ENCODE measurements at places on chromosomes 2 and 18. TPM values are rescaled to one million over a fixed set of nuclear protein-coding genes. Genes with fewer than 3 reads are reported as not detected.
A peak's percentile ranks its signal among the peaks of the same experiment; 100 is the strongest.

- H3K36me3 ChIP-seq, result no peaks in the 10 kb centered on the region
- peaks cover 7% of the 10 kb centered on the region for H3K4me1 ChIP-seq
- peak; percentile 67 for DNase-seq
- H3K27me3 ChIP-seq, result no peaks in the 10 kb centered on the region
- peak overlapping the region; percentile 88 for H3K27ac ChIP-seq
- no peak overlapping the region for H3K4me3 ChIP-seq
Observed at GRCh38 chr2:236570081-236570868, 650 bp downstream of the ACKR3 start.

DNA sequence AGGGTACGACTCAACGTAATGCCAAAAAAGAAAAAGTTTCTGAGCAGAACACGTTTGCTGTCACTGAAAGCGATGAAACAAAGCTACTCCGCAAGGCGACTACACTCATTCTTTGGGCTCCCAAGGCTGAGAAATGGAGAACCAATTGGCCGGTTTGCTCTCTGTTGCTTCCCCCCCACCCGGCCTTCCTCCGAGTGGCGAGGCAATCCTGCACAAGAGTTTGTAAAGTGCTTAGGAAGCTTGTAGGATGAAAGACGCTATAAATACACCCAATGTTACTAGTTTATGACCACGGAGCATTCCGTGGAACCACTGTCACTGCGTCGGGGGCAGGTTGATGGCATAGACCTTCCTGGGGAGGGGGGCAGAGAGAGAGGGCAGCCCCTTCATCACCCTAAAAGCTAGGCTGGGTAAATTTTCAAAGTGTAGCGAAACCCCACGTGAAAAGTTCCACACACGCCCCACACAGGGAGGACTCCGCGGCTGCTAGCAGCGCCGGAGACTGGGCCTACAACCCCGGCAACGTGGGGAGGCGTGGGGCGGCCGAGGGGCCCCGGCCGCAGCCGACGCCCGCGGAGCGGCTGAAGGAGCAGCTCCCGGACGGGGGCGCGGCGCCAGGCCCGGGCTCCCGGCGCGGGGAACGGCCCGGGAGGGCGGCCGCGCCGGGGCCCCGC lies 915 bp downstream of the CUL3 start:
- peak; percentile 65 for DNase-seq
- H3K36me3 ChIP-seq, result no peaks in the 10 kb centered on the region
- peaks cover 7% of the 10 kb centered on the region for H3K4me1 ChIP-seq
- no peaks in the 10 kb centered on the region for H3K27me3 ChIP-seq
- H3K27ac ChIP-seq, result peak overlapping the region; percentile 97

- peak; percentile 32 for DNase-seq
- no peaks in the 10 kb centered on the region for H3K27me3 ChIP-seq
- no peak overlapping the region for H3K27ac ChIP-seq
- H3K4me3 ChIP-seq, result no peak overlapping the region
Observed at GRCh38 chr2:42446503-42447271, 47.1 kb downstream of the KCNG3 start.

DNA sequence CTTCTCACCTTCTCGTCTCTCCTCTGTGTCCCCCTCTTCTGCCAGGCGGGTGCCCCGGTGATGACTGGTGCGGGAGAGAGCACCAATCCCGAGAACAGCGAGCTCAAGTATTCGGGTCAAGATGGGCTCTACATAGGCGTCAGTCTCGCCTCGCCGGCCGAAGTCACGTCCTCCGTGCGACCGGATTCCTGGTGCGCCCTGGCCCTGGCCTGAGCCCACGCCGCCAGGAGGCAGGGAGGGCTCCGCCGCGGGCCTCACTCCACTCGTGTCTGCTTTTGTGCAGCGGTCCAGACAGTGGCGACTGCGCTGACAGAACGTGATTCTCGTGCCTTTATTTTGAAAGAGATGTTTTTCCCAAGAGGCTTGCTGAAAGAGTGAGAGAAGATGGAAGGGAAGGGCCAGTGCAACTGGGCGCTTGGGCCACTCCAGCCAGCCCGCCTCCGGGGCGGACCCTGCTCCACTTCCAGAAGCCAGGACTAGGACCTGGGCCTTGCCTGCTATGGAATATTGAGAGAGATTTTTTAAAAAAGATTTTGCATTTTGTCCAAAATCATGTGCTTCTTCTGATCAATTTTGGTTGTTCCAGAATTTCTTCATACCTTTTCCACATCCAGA lies 31.3 kb downstream of the GATA6 start:
- peaks cover 42% of the 10 kb centered on the region for H3K4me1 ChIP-seq
- DNase-seq, result no peak
- no peaks in the 10 kb centered on the region for H3K27me3 ChIP-seq

GRCh38 chr2:232321156-232321816 lies 57.3 kb upstream of the ALPP start:
- no peaks in the 10 kb centered on the region for H3K27me3 ChIP-seq
- no peaks in the 10 kb centered on the region for H3K36me3 ChIP-seq
- DNase-seq, result no peak
- no peak overlapping the region for H3K4me3 ChIP-seq

DNA sequence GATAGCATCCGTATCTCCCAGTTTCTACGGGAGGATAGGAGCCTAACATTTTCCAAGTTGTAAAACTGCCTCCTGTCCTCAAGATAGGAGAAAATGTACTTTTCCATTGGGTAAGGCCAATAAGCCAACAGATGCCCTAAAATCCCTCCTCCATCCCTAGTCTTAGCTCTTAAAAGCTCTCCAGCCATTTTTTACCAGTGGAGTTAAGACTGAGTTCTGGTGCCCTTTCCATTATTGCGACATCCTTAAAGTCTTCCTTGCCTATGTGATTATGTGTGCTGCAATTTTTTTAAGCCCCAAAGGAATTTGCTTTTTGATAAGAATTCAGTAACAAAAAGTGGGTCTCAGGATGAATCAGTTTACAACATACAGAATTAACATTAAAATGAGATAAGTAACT lies 33.0 kb downstream of the LINC00305 start:
- no peak for DNase-seq
- H3K4me1 ChIP-seq, result no peaks in the 10 kb centered on the region
- H3K27ac ChIP-seq, result no peak overlapping the region
- H3K4me3 ChIP-seq, result no peak overlapping the region

DNA sequence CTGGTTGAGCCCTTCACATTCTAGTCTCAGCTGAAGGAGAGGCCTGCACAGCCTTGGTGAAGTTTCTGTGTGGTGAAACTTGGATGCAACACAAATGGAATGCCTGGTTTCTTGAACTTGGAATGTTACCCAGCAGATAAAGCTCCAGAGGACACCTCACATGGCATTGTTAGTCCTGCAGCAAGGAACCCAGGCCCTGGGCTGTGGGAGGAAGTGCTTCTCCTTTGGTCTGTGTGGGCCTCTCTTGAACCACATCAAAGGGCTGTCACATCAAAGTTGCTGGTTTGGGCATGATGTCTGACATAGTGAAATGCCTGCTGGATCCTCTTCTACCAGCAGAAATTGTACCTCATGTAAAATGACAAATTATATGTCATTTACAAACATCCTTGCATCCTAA lies 198.5 kb downstream of the FHOD3 start:
- H3K4me1 ChIP-seq, result peaks cover 2% of the 10 kb centered on the region
- H3K27ac ChIP-seq, result no peak overlapping the region
- H3K4me3 ChIP-seq, result no peak overlapping the region
- H3K27me3 ChIP-seq, result no peaks in the 10 kb centered on the region

DNA sequence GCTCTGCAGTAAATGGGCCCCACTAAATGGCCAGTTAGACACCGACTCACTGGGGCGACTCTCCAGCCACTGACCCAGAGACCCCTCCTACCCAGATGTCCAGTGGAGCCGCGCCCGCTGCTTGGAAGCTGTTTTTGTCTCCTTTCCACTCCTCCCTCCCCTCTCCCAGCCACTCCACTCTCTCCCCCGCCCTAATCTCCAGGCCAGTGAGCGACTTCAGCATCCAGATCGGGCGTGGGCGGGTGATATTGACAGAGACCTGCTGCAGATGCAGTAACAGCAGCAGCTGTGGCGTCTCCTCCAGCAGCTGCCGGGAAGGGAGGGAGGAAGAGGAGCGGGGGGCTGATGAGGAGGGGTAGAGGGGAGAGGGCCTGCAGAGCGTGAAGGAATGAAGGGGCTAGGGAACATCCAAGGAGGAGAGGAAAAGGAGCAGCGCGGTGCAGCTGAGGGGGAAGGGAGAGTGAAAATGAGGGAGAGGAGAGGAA lies at the start of gene SCN7A:
Gene SCN7A (minus strand): TSS at position 110 of the 485 bp plus-strand sequence. CDS start 16,553 bp downstream, outside the sequence.
- H3K4me1 ChIP-seq, result no peaks in the 10 kb centered on the region
- H3K27me3 ChIP-seq, result no peaks in the 10 kb centered on the region
- H3K4me3 ChIP-seq, result peak within 1 kb of the TSS; percentile 40
- no peak within 1 kb of the TSS for H3K27ac ChIP-seq

DNA sequence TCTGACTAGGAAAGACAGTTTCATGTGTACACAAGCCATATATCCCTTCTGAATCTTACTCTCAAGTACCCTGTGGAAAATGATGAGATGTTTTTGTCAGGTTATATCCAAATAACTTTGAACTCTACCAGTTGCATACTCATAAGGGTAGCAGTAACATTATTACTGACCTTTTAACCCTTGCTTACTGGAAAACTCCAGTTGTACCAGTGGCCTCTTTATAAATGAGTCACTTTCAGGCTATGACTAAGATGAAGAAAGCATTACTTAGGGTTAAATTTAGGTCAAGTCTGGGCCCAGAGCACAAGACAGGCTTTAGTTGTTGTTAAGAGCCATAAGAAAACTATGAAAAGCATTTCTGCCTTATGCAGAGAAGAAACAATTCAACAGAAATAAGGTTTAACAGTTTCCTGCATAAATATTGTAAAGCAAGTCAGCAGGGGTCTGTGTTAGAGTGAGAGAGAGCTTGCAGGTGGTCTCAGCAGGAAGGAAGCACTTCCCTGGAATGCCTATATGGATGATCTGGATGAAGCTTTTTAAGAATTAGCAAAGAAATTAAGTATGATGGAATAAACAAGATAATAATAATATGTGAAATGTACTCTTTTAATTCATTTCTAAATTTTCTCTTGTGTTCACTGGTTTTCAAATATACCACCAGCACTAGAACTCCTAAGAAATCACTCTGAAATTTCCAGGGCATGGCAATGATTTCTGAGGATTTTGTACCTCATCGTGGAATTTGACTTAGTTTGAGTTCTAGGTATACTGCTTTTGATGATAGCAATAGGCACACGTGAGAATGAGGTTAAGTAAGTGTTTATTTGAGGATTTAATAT lies 126.6 kb downstream of the UBE2E3 start:
- H3K4me3 ChIP-seq, result no peak overlapping the region
- no peak overlapping the region for H3K27ac ChIP-seq
- H3K36me3 ChIP-seq, result no peaks in the 10 kb centered on the region
- H3K27me3 ChIP-seq, result no peaks in the 10 kb centered on the region
- no peak for DNase-seq

GRCh38 chr18:33644494-33644893 lies 66.5 kb downstream of the ASXL3 start:
- H3K36me3 ChIP-seq, result no peaks in the 10 kb centered on the region
- no peaks in the 10 kb centered on the region for H3K27me3 ChIP-seq
- H3K27ac ChIP-seq, result no peak overlapping the region
- DNase-seq, result no peak
- no peaks in the 10 kb centered on the region for H3K4me1 ChIP-seq

DNA sequence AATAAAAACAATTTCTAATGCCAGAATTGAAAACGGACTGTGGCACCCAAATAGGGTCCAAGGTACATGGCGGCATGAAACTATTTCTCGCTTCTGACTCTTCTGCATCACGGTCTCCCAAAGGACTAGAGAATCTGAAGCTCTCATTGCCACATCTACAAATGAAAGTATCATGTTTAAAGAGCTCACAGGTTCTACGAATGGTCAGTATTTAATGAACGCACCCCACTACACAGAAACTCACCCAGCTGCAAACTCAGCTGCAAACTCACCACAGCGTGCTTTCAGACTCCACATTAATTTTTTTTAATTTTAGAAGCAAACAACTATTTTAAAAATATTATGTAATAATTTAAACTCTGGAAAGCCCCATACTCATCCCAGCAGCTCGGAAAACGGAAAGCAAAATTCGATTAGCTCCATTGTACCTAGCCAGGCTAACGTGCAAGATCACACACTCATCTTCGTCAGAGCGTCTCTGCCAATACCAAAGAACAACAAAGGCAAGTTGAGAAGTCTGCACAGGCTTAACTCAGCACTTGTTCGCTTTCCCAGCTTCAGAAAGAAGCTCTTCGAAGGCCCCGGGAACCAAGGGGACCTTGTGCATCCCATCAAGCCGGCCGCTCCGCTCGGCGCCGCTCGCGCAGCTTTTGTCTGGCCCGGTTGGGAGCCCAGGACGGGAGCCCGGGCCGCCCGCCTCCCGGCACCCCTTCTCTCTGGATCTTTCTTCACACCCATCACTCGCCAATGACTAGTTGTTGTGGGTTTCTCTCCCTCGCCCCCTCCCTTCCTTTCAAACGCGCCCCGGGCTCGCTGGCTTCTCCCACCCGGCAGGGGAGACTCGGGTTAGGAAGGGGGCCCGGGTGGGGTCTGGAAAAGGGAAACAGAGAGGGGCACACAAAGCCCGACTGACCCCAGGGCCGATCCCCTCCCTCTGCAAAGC lies 785 bp downstream of the CLASP1 start:
- no peaks in the 10 kb centered on the region for H3K27me3 ChIP-seq
- no peaks in the 10 kb centered on the region for H3K4me1 ChIP-seq
- H3K27ac ChIP-seq, result peak overlapping the region; percentile 93
- H3K4me3 ChIP-seq, result peak overlapping the region; percentile 76
- DNase-seq, result peak; percentile 71

DNA sequence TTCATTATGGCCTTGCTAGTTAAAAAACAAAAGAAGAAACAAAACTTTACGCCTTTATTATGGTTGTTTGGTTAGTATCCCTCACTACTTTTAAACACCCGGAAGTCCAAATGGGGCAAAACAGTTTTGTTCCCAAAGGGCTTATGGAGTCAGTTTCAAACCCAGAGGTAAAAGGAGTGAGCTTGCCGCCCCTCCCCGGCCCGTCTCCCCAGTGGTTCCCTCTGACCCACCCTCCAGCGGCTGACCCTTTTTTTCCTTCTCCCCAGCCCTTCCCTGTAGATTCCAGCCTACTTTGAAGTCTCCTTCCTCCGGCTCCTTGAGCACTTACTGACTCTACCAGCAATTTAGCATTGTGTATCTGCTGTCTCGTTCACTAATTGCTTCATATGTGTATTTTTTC lies 209.2 kb downstream of the ICOS start:
- H3K27me3 ChIP-seq, result peaks cover 5% of the 10 kb centered on the region
- no peak for DNase-seq
- H3K36me3 ChIP-seq, result no peaks in the 10 kb centered on the region
- H3K4me1 ChIP-seq, result no peaks in the 10 kb centered on the region
- no peak overlapping the region for H3K27ac ChIP-seq

GRCh38 chr2:181851726-181852125 lies 39.8 kb upstream of the ITPRID2 start:
- no peaks in the 10 kb centered on the region for H3K4me1 ChIP-seq
- no peak overlapping the region for H3K4me3 ChIP-seq
- H3K27ac ChIP-seq, result no peak overlapping the region

The ZNF512 gene
- polyA plus RNA-seq, result 10.0 TPM

The SCG2 gene
- 4.0 TPM for polyA plus RNA-seq

The HSPE1 gene
- 132 TPM for polyA plus RNA-seq

The HOXD13 gene
- not detected for polyA plus RNA-seq
